ENCODE measurements at places on chromosomes 4 and X. TPM values are rescaled to one million over a fixed set of nuclear protein-coding genes. Genes with fewer than 3 reads are reported as not detected.

- no peak for DNase-seq
Measured at GRCh38 chr4:142129931-142130330, 493.5 kb downstream of the IL15 start.

DNA sequence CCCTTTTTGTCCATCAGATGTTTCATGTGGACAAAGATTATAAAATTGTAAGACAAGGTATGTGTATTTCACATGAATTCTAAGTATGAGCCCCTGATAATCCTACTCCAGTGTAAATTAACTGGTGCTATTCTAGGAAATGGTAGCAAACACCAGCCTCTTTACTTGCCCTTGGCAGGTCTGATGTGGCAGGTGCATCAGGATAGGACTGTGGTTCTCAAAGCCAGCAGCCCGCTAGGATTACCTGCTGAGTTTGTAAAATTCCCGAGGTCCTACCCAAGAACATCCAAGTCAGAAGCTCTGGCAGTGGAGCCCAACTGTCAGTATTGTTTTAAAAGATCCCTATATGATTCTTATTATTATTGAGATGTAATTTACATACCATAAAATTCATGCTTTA, 174.0 kb upstream of the ANXA3 start:
- no peak for DNase-seq

GRCh38 chrX:134880866-134881265, 109.9 kb upstream of the SMIM10 start:
- no peak for DNase-seq

DNA sequence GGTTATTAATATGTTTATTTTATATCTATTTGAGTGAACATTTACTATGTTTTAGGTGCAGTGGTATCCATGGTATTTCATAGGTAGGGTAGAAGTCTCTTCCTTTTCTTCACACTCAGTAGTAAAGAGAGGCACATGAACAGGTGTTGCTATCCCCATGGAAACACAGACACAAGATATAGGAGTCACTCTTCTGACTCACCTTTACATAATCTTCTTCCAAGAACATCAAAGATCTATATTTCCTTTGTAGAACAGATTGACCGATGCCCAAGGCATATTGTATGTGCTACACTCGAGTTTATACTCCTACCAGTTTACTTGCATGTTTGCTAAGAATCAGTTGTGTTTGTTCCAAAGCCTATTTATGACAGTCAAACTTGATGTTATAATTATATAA, 1997.4 kb downstream of the C4orf33 start:
- no peak for DNase-seq

LANCL3 gene
- 0.35 TPM for total RNA-seq

HELT gene
- not detected for total RNA-seq

BGN gene
- 72.1 TPM for total RNA-seq

All from mesenteric fat pad (tissue), 1 donor.